ENCODE measurements at places on chromosomes 3 and 15.
A peak's percentile ranks its signal among the peaks of the same experiment; 100 is the strongest.

DNA sequence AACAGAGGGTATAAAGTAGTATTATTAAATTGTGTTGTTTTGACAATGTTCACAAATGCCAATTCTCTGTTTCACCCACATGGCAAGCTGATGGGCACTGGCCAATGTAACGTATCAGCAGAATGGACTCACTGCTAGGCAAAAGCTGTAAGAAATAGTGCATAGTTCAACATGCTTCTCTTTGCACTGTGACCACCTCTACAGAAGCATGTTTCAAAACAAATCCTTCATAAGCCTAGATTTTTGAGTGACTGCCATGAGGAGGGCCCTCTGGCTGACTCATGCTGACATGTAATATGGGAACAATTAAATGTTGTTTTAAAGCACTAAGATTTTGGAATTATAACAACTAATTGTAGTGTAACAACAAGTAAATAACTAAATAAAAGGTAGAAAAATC lies 3.2 kb downstream of the GBE1 start:
- no peak for DNase-seq

- no peak for DNase-seq
Observed at GRCh38 chr3:11362600-11362999, 90.4 kb downstream of the ATG7 start.

- DNase-seq, result no peak
Observed at GRCh38 chr3:137866933-137867332, 102.8 kb downstream of the SOX14 start.

DNA sequence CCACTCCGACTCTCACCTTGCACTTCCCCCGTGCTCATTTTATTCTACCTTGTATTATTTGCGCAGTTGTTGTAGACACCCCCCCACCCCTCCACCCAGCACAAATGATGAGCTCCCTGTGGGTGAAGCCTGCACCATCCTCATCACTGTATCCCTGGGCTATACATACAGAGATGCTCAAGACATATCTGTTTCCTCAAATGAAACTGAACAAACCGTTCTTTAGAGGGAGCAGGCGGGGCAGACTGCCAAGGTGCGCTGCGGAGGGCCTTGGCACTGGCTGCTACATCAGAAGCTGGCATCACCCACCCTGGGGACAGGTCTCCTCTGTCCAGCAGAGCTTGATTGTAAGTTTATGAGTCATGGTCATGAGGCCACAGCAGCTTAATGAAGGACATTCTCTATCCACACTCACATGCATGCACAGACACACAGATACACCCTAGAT lies 29.0 kb downstream of the ADCY5 start:
- no peak for DNase-seq

- no peak for DNase-seq
Observed at GRCh38 chr3:99700631-99701268, 62.4 kb downstream of the COL8A1 start.

- DNase-seq, result no peak
Observed at GRCh38 chr3:135057996-135058395, 262.9 kb downstream of the EPHB1 start.

DNA sequence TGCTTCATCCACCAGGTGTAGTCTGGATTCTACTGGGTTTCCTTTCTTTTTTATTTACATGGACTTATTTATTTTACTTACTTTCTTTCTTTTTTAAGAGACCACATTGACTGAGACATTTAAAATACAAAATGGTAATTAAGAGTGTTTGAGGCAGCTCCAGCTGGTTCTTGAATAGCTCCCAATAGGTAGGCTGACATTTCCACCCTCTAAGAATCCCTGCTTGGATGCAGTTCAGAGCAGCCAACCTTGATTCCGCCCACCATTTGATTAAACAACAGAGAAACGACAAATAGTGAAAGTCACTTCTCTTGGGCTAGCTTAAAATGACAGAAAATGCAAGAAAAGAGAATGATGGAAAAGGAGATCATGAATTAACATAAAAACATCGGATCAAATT lies 270.5 kb downstream of the TUSC7 start:
- no peak for DNase-seq

GRCh38 chr3:172776049-172776717 lies 25.7 kb downstream of the ECT2 start:
- DNase-seq, result no peak

DNA sequence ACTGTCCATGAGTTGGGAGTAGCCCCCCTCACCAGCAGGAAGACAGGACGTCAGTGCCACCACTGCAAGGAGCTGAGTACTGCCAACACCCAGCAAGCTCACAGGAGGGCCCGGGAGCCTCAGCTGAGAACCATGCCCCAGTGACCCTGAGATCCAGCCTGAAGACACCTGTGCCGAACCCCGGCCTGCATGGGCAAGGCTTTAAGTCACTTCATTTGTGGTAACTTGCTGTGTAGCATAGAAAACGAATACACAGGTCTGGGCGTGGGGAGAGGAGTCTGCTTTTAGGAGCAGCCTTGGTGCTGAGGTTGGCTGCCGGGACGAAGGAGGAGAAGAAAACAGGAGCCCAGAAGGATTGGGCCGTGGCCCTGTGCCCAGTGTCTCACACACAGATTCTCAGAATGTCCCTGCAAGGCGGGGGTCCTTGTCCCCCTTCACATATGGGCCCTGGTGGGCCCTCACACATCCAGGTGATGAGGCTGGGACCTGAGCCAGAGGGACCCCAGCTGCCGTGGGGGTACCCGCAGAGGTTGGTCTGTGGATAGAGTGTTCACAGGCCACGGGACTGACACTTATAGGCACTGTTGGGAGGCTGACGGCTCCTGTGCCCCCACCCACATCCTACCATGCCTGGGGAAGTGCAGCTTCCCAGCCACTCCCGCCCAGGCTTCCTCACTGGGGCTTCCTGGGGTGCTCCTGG lies 85.3 kb downstream of the PLXNA1 start:
- no peak for DNase-seq

DNA sequence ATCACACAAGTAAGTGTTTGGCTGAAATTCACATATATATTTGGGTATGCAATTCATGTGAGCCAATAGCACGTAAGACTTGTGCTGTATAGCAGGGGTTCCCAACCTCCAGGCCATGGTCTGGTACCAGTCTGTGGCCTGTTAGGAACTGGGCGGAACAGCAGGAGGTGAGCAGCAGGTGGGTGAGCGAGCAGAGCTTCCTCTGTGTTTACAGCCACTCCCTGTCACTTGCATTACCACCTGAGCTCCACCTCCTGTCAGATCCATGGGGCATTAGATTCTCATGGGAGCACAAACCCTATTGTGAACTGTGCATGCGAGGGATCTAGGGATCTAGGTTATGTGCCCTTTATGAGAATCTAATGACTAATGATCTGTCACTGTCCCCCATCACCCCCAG lies 59.7 kb downstream of the MAP3K13 start:
- no peak for DNase-seq

DNA sequence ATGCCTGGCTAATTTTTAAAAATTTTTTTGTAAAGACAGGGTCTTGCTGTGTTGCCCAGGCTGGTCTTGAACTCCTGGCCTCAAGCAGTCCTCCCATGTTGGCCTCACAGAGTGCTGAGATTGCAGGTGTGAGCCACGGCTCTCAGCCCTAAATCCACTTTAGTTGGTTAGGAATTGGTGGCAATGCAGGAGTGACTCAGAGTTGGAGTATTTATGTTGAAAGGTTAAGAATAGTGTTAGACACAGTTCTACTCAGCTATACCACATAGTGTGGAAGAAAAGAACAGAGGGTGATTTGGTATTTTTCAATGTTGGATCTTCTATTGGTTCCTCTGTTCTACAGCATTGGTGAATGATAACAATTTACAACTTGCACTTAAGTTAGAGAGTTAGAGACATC lies 7.6 kb downstream of the ZNF639 start:
- DNase-seq, result no peak

GRCh38 chr3:3998140-3998922 lies 199.1 kb downstream of the LRRN1 start:
- DNase-seq, result peak; percentile 87

GRCh38 chr3:16028604-16029003 lies 145.9 kb upstream of the GALNT15 start:
- DNase-seq, result no peak

- DNase-seq, result peak; percentile 83
Observed at GRCh38 chr3:122392868-122393844, 9.2 kb downstream of the FAM162A start.

DNA sequence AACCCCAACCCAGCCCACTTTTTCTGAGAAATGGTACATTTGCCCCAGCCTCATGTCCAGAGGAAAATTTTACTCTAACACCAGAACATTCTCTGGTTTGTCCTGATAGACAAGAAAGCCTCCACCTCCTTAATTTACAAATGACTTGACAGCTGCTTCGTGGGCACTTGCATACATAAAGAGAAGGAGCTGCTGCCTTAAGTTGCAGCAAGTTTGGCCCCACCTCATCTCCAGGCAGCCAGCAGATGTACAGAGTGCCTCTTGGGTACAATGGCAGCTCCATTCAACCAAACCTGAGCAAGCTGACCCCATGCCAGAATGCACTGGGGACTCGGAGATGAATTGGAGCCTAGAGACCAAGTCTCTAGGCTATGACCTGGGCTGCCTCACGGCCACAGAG lies 6.2 kb upstream of the H1-8 start:
- DNase-seq, result peak; percentile 48

GRCh38 chr3:3893590-3893989 lies 94.4 kb downstream of the LRRN1 start:
- no peak for DNase-seq

DNA sequence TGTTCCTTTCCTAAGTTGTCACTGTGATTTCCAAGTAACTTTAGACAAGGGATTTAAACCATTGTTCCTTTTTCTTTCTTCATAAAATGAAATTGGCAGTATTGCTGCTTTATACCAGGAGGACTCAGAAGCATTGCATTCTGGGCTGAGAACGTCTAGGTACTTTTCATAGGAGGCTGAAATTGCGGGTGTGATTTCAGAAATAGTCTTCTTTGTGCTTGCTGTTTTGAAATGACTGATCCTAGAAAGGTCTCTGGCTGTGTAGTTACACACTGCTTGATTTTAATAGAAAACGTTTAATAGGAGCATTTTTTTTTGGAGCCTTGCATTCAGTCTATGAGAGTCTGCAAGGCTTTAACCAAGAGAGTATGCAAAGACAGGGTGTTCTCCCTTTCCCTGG lies 56.3 kb downstream of the PPM1L start:
- no peak for DNase-seq

DNA sequence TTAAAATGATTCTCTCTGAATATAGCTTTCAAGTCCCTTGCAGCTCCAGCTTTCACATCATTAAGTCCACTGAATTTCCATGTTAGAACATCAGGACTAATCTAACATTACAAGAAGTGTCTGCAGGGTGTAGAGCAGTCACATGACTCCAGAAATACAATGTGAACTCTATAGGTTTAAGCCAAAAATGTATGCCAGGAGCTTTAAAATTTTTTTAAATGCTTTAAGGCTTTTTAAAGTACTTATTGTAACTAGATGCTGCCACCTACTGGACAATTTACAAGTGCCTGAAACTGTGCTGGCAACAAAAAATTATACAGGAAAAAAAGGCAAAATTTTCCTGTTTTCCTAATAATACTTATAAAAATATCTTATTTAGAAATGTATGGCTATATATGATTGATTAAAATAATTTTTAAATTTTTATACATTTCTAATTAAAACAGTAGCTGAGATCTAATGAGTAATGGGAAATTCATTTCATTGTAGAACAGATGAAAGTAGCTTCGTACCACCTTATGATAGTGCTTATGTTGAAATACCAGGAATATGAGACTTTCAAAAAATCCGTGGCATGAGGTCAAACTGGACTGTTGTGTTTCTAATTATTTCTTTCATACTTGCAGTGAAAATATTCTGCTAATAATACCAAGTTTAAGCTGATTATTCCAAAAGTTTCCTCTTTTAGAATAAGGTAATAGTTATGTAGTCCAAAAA lies 25.7 kb downstream of the FSIP1 start:
- peak; percentile 81 for DNase-seq

DNA sequence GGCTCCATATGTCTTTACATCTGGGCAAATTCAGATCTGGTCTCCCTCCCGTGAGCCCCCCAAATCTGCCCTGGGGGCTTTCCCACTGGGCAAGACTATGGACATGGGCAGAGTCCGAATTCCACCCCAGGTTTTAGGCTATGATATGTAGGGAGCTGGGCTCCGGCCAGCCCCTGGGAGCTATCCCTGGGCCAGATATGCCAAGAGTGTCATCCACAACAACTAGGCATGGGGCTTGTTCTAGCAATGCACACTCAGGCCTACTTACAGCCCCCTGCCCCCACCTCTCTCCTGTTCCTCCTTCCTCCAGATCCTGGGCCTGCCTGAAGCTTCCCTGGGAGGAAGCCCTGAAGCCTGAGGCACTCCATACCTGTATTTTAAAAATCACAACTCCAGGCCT lies 622 bp downstream of the XIRP1 start:
- no peak for DNase-seq

GRCh38 chr3:186746008-186746407 lies 28.8 kb downstream of the KNG1 start:
- no peak for DNase-seq

- peak; percentile 91 for DNase-seq
Observed at GRCh38 chr15:39580117-39580484, 778 bp upstream of the THBS1 start.

- DNase-seq, result peak; percentile 61
Observed at GRCh38 chr3:170584585-170585007, 1.3 kb downstream of the SLC7A14 start.

- no peak for DNase-seq
Observed at GRCh38 chr15:60614028-60614427, 135.1 kb upstream of the ICE2 start.

DNA sequence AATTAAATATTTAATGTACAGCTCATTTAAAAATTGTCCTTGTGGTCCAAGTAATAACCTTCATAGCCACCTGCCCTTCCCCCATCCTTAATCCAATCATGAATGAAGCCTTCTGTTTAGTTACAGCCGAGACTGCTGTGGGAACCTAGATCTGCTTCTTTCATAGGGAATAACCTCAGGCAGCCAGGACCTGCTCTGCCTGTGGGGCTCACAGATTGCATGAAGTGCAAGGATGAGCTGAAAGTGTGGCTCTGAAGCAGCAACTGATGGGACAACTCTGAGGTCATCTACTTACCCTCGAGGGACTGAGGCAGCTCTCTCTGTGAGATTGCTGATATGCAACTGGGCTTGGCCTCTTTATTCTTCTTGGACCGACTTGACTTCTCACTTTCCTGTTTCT lies 169.8 kb downstream of the POTEB3 start:
- no peak for DNase-seq

GRCh38 chr15:66844747-66845145 lies 142.7 kb downstream of the SMAD6 start:
- DNase-seq, result no peak

GRCh38 chr3:157541506-157542236 lies 38.5 kb upstream of the VEPH1 start:
- DNase-seq, result no peak

DNA sequence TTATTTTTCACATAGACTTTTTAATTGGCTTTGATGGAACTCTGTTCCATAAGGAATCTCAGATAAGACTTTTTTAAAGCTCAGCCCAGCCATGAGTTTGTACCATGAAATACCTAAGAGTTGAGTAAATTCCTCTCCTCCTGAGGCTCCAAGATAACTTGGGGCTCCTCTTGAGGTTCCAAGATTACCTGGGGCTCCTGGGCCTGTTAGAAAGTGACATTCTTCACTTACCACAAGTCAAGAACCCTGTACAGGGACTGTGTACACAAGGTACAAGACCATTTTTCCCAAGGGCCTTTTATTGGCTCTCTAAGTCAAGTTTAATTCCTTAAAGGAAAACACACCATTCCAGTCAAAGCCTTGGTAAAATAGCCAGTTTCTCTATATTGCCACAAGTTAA lies 111.3 kb upstream of the PRR20G start:
- DNase-seq, result no peak

GRCh38 chr3:3699407-3699806 lies 99.8 kb upstream of the LRRN1 start:
- DNase-seq, result no peak
